ENCODE measurements at places on chromosomes 16 and 17.

DNA sequence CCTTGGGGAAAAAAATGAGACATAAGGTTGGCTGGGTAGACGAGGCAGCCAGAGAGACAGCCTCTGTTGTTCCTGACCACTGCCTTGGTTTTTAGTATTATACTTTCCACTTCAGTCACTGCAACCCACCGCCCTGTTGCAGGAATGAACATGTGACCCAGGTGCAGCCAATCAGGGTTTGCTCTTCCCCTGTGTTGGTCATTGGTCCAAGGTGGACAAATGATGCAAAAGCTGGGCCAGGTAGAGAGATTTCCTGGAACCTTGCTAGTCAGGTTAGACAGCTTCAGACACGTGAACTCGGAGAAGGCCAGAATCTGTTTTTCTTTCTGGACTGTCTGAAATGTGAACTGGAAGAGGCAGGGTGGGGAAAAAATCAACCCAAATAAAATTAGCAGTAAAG, 452.4 kb upstream of the RBFOX1 start:
- DNase-seq, result no peak

DNA sequence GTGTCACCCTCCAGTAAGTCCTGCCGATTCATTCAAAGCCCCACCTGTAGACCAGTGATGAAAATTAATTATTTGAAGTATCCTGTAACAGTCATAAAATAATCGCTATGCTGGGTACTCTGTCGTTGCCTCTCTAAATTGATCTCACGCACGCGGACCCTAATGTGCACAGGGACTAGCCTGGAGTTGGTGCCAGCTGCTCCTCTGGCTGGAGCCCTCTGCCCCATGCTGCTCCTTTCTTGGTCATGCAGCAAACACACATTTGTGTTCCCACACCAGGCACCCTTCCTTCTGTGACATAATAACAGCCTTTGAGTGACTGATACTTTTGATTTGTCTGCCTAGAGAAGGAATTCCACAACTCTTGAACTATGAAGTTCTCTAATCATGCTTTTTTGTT, 16.0 kb downstream of the RAB11FIP3 start:
- DNase-seq, result no peak

- DNase-seq, result no peak
Observed at GRCh38 chr17:28887871-28888471, 9.6 kb downstream of the FLOT2 start.

DNA sequence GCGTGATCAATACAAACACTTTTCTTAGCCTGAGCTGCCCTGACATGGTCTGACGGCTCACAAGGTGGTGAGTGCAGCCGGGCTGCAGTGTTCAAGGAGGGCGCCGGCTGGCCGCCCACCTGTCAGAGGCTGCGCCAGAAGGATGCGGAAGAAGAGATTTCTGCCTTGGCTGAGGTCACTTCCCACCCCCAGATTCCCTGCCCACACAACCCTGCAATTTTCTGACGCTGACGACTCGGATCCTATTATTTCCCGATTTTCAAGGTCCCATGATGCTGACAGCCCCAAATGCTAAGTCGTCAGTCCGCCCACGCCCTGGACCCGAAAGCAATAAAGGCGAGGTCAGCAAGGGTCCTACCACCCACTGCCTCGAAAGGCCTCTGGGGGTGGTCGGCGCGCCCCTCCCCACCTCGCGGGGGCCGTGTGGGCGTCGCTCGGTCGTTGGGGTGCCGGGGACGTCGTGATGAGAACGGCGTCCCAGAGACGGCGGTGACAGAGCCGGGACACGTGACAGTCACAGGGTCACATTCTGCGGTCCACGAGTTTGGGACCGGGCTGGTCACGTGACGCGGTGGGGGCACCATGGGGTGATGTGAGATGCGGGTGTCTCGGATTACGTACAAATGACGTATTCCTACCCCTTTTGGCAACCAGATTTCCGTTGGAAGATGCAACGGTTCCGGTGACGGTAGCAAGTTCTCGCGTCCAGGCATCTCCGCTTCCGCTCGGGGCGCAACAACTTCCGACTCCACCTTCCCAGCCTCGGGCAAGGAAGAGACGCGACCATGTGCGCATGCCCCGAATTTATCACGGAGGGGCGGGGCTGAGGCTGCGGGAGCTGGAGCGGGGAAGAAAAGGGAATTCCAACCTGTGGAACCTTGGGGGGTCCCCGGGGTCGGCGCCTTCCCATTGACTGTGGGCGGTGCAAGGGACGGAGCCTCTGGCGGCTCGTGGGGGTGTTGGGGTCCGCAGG, at the start of gene STX4:
Gene STX4, plus strand, starts transcription at position 823 of the 973 bp plus-strand sequence. CDS start 248 bp downstream, outside the sequence.
- peak; percentile 99 for DNase-seq

GRCh38 chr16:10020866-10021265, 161.4 kb downstream of the GRIN2A start:
- no peak for DNase-seq

DNA sequence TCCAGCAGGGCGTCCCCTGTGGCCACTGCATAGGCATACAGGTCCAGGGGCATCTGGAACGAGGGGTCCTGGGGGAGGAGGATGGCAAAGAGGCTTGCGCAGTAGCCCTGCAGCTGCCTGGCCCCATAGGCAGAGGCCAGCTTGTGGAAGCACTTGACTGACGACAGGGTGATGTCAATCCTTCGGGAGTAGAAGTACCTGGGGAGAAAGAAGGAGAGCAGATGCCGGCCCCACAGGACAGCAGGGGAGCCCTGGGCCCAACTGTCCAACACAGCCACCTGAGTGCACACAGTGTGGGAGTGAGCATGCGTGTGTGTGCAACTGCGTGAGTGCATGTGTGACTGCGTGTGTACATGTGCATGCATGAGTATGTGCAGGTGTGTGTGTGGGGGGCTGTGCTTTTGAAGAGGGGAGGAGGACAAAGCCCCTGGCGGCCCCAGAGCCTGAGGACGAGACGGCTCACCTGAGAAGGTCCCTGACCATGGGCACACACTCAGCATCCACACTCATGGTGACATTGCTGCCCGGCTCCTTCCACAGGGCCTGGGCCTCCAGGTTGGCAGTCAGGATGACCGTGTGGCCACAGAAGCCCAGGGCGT, 7.1 kb downstream of the LGALS3BP start:
- DNase-seq, result no peak

DNA sequence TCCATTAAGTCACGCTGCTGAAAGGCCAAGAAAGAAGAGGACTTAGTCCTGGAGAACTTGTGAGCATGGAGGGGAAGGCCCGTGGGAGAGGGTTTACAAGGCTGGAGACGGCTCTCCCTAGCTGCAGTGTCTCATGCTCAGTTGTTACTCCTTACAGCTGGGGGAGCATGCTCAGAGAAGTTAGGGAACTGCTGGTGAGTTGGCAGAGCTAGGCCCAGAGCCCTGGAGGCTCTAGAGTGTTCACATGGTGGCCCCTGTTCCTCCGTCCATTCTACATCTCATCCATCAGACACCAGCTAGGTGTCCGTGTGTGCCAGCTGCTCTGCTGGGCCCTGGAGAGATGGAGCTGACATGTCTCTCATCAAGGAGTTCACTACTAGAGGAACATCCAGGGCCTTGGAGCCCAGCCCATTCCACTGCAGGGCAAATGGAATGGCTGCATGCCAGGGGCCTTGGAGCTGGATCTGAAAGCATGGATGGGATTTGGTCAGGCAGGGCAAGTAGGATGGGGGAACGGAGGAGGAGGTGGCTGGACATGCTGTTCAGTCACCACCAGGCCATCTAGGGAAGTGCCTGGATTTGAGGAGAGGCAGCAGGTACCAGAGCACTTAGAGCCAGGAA, 6.3 kb downstream of the XYLT2 start:
- DNase-seq, result no peak

GRCh38 chr17:57113011-57113410, 28.0 kb downstream of the AKAP1 start:
- DNase-seq, result peak; percentile 39

DNA sequence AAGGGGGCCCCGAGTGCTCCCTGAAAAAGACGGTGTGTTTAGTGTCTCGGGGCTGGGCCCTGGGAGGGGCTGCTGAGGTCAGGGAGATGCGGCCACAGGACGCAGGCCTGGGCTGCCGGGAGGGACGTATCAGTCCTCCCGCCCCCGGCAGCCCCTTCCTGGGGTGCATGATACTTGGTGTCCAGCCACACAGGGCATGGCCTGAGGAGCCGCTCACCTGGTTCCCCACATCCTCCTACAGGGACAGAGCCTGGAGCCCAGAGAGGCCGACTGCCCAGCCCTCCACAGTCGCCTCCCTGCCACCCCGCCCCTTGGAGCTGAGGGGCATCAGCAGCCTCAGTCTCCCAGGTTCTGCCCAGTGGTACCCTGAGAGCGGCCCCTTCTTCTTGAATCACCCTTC, 12.0 kb upstream of the DEF8 start:
- no peak for DNase-seq

DNA sequence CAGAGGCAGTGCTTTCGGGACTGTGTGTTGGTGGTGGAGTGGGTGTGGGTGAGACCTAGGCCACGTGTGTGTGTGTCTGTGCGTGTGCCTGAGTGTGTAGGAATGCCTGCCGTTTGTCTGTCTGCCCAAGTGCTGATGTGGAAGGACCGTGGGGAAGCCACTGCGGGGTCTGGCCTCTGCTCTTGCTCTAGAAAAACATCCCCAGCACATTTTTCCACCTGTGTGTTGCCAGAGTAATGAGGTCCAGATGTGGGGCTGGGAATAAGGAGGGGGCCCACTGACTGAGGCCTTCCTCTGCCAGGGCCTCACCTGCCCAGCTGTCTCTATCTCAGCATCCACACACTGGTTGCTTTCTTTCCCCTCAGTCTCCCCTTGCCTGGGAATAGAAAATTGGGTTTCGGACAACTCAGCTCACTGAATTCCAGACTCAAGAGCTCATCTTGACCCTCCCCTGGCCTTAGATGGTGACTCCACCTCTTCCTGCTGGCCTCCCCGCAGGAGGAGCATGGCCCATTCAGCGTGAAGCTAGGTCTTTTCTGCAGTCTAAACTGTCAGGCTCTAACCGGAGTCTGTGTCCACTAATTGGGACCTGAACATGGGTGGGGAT, 7.6 kb downstream of the SGCA start:
- no peak for DNase-seq

GRCh38 chr17:73815474-73815873, 171.2 kb upstream of the SDK2 start:
- no peak for DNase-seq

GRCh38 chr17:42797067-42798007, 1.2 kb downstream of the COA3 start:
- DNase-seq, result no peak

DNA sequence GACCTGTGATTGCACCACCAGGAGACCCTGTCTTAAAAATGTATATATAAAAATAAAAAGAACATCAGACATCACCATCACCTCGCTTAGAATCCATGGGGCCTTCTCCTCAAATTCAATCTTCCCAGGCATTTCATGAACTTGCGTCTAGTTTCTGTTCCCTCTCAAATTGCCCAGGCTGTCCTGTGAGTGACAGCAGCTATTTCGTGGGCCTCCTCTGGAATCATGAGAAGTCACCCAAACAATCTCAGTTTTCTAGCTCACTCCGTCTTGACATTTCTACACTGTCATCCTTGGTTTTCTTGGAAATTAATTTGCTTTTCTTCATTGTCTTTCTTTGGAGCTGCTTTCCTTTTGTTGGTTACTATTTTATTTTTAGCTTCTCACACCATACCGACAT, 7.3 kb downstream of the SLC52A1 start:
- DNase-seq, result no peak

GRCh38 chr17:31291820-31292219, 5.2 kb downstream of the OMG start:
- DNase-seq, result no peak

- peak; percentile 47 for DNase-seq
Observed at GRCh38 chr16:30958175-30959079, 873 bp downstream of the SETD1A start.

GRCh38 chr16:65244787-65245186, 122.9 kb upstream of the CDH11 start:
- DNase-seq, result no peak

- DNase-seq, result no peak
Observed at GRCh38 chr16:4695473-4696171, 2.3 kb downstream of the NUDT16L1 start.

GRCh38 chr17:214881-215331, 33.5 kb upstream of the DOC2B start:
- DNase-seq, result no peak

DNA sequence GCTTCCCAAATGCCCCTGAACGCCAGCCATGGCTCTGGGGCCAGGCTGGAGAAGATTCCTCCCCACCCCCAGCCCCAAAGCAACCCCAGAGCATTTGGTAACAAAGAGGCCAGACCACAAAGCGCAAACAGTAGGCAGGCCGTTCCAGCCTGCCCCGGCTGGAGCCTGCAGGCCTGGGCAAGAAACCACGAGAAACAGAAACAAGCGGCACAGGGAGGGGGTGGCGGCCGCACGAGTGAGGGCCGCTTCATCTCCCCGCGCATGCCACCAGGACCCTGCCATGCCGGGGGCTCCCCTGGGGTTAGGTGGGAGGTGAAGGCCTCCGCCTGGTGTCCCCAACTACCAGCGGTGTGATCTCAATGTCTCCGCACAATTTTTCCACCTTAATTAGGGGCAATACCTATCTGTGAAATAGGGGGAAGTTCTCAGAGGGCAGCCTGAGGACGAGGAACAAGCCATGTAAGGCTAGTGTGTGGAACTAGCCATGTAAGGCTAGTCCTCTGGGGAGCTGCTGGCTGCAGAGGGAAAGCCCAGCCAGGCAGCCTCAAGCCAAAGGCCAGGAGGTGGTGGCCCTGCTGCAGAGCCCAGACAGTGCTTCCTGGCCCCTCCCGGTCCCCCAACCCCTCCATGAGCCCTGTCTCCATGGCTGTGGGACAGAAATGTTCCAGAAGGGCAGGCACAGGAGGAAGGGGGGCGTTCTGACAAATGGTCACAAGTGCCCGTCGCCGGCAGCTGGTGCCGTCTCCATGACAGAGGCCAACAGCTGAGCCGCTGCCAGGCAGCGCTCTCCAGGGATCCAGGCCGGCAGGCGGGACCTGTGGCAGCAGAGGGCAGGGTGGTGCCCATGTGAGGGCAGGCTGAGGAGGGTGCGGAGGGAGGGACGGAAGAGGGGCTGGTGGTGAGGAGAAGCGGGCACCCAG, 14.5 kb upstream of the MTSS2 start:
- no peak for DNase-seq

DNA sequence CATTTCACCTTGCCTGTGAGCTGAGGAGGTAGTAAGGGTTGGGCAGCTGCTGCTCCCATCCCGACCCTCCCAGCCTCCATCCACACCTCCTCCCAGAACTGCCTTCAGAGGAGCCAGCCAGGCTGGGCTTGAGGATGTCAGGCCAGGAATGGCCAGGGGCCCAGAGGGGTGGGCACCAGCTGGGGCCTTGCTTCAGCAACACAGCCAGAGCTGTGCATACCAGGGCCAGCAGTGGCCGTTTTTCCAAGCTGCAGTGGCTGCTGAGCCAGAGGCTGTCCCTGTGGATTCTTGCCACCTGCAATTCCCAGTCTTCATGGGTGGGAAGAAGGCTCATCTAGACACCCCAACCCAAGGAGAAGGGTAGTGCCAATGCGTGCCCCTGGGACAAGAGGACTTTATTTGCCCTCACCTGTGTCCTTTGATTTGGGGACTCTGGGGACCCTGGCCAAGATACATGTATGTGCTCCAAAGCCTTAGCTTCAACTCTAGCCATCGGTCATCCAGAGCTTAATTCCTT, 153.4 kb upstream of the SDK2 start:
- DNase-seq, result no peak
